ENCODE measurements at places on chromosomes 3 and 15.

GRCh38 chr15:65051266-65051665 lies 6.1 kb downstream of the SLC51B start:
- no peak for DNase-seq

GRCh38 chr15:95647531-95648277 lies 682.8 kb upstream of the NR2F2 start:
- DNase-seq, result no peak

DNA sequence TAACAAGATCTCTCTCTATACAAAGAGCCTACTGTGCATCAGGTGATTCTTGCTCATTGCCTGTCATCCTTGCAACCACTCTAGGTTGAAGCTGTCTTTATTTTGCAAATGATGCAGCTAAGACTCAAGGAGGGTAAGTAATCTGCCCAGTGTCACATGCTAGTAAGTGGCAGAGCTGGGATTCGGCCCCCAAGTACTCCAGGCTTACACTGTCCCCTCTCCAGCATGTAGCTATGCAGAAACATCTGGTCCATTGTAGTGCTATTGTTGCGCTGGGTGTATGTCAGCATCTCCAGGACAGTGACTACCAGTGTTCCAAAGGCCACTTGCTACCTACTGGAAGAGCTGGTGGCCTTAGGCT lies 248.9 kb downstream of the SLCO3A1 start:
- DNase-seq, result no peak

- DNase-seq, result no peak
Measured at GRCh38 chr3:141875893-141876380, 506 bp upstream of the ATP1B3 start.

DNA sequence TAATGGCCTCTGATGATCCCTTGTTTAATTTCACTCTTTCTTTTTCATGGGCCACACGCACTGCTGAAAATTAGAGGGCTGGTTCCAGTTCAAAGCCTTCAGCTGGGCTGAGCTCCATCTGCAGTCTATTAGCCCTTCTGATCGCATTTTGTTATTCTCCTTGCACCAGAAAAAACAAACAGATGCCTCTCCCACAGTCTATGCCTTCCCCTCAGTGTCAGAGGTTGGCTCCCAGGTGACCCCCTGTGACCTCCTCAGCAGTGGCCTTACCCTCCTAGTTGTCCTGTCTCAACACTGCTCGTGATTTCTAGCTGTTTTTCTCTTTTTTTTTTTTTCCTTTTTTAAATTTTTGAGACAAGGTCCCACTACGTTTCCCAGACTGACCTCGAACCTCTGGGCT lies 77.1 kb upstream of the PRTG start:
- no peak for DNase-seq

DNA sequence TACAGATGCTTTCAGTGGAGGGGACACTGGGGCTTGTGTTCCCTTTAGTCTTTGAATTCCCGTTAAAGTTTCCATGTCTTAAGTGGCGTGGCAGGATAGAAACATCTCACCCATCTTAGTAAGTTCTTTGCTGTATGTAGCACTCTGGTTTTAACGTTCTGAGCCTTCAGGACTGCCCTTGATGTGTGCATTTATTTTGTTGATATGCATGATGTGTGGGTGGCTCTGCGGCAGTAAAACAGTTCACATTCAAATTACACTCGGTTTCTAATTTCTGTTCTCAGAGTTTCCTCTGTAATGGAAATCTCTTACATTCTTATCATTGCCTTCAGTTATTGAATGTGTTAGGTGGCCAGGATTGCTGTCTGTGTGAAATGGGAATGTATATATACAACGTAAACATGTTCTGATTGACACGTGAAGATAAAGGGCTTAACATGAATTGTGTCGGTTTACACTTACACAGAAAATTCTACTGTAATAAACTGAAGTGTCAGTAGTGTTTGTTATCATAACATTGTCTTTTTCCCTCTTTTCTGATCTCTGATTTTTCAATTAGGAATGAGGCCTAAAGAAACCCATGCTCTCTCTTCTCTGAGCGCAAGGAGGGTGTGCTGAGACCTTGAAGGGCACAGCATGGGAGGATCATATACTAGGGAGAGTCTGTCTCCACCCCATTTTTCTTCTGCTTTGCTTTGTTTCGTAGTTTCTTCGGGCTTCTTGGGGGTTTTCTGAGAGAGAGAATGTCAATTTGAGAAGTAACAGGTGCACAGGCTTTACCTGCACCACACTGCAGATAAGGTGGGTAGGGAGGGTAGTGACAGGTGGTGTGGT lies 51.5 kb downstream of the IGF1R start:
- no peak for DNase-seq

DNA sequence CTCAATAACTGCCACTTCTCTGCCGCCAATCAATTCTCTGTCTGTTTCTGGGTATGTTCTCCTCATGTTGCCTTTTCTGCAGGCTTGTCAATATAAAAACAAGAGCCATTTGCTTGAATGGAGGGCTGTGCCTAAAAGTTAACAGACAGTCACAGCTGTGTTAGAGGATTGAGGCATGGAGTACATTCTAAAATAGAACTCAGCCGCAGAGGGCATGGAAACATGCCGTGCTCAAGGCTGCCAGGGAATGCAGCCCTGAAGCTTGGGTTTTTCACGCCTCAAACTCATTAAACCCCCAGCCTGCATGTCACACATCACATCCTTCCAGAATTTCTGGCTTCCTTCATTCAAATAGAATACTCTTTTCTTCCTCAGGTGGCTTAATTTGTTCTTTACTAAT lies 166.6 kb downstream of the TPRG1 start:
- DNase-seq, result no peak

DNA sequence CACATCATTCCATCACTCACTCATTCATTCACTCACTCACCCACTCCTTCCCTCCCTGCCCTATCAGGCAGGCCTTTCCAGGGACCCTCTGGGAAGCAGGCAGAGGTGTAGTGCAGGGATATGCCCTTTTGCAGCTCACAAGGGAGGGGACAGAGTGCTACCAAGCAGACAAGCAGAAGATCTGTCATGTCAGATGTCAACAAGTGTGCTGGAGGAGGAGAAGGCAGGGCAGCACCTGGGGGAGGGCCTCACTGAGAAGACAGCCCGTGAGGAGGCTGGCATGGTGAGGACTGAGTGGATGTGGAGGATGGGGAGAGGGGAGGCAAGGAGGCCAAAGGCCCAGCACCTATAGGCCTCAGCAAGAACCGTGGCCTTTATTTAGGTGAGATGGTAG lies 15.3 kb downstream of the ABTB1 start:
- no peak for DNase-seq

- DNase-seq, result no peak
Measured at GRCh38 chr3:23701716-23702597, 103.8 kb upstream of the UBE2E1 start.

DNA sequence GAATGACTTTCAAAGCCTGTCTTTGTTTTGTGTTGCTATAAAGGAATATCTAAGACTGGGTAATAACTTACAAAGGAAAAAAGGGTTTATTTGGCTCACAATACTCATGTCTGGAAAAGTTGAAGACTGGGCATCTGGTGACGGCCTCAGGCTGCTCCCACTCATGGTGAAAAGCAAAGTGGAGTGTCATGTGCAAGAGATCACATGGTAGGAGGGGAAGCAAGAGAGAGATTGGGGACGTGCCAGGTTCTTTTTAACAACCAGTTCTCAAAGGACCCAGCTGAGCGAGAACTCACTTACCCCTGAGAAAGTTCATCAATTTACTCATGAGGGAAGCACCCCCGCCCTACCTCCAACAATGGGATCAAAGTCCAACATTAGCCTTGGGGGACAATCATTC lies 929.4 kb downstream of the ROBO1 start:
- no peak for DNase-seq

DNA sequence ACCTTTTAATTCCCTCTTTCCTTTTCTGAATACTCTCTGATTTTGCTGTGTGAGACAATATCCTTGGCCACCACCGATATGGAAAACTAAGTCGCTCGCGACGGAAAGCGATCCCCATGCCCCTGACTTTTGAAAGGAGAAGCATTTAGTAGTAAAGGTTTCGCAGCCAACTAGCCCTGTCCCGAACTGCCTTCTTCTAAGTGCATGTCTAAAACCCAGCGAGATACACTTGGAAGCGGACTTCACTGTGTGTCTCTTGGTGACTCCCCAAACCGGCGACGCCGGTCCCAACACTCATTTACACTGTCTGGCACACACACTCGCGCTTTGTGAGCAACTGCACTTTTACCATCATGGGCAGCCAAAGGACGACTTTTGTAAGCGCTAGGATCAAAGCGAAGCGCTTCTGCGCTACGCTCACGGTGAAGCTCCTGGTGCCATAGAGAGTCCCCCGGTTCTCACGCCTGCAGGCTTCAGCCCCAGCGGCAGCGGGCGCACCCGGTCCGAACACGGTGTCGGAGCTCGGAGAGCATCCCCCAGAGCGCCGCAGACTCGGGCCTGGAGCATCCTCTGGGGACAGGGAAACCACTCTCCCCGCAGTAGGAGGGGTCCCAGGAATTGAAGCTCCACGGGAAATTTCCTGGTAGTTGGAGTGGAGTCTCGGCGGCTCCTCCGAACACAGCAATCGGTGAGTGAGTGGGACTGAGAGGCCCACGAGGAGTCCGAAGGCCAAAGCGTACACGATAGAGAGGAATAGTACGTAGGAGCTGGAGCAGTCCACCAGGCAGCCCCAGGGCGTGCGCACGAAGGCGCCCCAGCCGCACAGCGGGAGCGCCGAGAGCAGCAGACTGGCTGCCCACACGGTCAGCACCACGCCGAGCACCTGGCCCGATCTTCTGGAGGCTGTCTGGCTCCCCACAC lies 1.4 kb downstream of the GPR149 start:
- no peak for DNase-seq

GRCh38 chr3:32379831-32380500 lies 11.7 kb upstream of the CMTM7 start:
- DNase-seq, result no peak

- DNase-seq, result no peak
Measured at GRCh38 chr3:89560568-89560967, 453.1 kb downstream of the EPHA3 start.

- no peak for DNase-seq
Measured at GRCh38 chr15:92062505-92062904, 209.0 kb downstream of the SLCO3A1 start.

GRCh38 chr3:156285626-156286025 lies 165.2 kb downstream of the KCNAB1 start:
- no peak for DNase-seq

DNA sequence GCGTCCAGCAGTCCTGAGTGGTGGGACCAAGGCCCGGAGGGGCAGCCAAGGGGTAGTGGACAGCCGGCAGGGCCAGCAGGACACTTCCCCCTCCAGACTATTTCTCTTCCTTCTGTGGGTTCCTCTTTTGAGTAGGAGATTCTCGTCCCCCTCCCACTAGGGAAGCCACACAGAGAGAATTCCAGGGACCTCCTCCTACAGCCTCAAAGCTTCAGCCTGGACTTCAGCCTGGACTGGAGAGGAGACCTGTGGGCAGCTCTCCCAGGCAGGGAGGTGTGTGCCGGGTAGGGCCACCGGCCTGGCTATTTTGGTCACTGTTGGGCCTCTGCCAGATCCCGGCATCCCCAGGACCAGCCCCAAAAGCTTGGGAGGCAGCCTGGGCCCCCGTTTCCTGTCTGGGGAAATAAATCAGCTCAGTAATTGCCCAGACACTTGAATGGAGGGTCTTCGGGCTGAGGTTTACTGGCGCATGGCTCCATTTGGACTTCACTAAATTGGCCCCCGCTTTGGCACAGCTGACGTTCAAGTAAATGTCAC lies 1.3 kb downstream of the SLC6A6 start:
- DNase-seq, result no peak

GRCh38 chr3:13838421-13838820 lies 41.5 kb downstream of the WNT7A start:
- DNase-seq, result no peak

GRCh38 chr3:177703788-177704187 lies 506.5 kb upstream of the TBL1XR1 start:
- no peak for DNase-seq

GRCh38 chr15:70257573-70258248 lies 160.0 kb upstream of the TLE3 start:
- no peak for DNase-seq

GRCh38 chr15:90482124-90483011 lies 47.4 kb upstream of the CRTC3 start:
- peak; percentile 41 for DNase-seq

DNA sequence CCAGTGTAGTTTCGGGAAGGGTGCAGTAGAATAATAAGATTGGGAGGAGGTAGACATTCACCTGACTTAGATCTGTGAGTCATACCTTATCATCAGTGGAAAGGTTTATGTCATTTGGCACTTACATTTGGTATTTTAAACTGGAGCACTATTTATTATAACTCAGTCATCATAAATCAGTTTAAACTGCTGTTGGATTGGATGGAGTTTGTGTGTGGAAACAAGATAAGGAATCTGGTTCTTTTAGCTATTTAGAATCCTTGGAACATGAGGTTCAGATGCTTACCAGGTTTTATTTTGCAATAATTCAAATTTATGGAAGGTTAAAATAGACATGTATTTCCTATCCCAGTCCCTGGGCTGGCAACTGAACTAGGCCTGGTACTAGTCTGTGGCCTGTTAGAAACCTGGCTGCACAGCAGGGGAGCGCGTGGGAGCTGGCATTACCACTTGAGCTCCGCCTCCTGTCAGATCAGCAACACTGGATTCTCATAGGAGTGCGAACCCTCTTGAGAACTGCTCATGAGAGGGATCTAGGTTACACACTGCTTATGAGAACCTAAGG lies 34.5 kb downstream of the ZFAND6 start:
- no peak for DNase-seq

- peak; percentile 81 for DNase-seq
Measured at GRCh38 chr3:51501833-51502561, 2.2 kb upstream of the DCAF1 start.

GRCh38 chr3:155110996-155111901 lies 31.1 kb downstream of the MME start:
- no peak for DNase-seq

GRCh38 chr3:125055913-125056745 lies at the start of gene HEG1:
Gene HEG1 (minus strand): TSS chr3:125055997. CDS start chr3:125055890, 107 bp downstream.
- DNase-seq, result peak; percentile 79

DNA sequence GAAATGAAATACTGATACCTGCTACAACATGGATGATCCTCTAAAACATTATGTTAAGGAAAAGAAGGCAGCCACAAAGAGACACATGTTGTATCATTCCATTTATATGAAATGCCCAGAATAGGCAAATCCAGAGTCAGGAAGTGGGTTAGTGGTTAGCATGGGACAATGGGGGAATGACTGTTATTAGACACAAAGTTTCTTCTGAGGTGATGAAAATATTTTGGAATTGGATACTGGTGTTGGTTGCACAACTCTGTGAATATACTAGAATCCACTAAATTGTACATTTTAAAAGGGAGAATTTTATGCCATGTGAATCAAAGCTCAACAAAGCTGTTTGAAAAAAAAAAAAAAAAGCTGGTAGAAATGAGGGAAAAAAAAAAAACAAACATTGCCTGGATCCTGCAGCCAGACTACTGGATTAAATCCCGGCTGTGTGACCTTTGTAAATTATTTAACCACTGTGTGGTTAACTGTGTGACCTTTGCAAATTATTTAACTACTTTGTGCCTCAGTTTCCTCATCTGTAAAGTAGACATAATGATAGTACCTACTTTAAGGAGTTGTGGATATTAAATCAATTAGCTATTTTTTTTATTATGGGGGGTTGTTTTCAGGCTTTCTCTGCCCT lies 75.6 kb upstream of the PRICKLE2 start:
- DNase-seq, result no peak

GRCh38 chr15:64459066-64459781 lies 1.2 kb upstream of the ZNF609 start:
- DNase-seq, result no peak

GRCh38 chr3:11587766-11588165 lies 55.9 kb downstream of the VGLL4 start:
- no peak for DNase-seq

- no peak for DNase-seq
Measured at GRCh38 chr3:141440942-141441341, 45.9 kb upstream of the RASA2 start.

All from activated CD8-positive, alpha-beta memory T cell treated with anti-CD3 and anti-CD28 coated beads, Interleukin-2, amount 50 U/mL, for 4 hours (primary cell).